Aorta (tissue), 5 donors: ENCODE measurements at places on chromosomes 16 and 17. TPM values are rescaled to one million over a fixed set of nuclear protein-coding genes. Genes with fewer than 3 reads are reported as not detected.

- no peaks in the 10 kb centered on the region for H3K27me3 ChIP-seq
- peak; percentile 52 for DNase-seq
- H3K4me1 ChIP-seq: no peaks in the 10 kb centered on the region
These were observed 292.0 kb downstream of the CPPED1 start for GRCh38 chr16:12511708-12512107.

GRCh38 chr17:58358408-58359172 is 6.6 kb upstream of the SUPT4H1 start:
- peak; percentile 26 for DNase-seq
- no peaks in the 10 kb centered on the region for H3K27me3 ChIP-seq
- no peaks in the 10 kb centered on the region for H3K36me3 ChIP-seq
- no peak overlapping the region for H3K4me3 ChIP-seq

DNA sequence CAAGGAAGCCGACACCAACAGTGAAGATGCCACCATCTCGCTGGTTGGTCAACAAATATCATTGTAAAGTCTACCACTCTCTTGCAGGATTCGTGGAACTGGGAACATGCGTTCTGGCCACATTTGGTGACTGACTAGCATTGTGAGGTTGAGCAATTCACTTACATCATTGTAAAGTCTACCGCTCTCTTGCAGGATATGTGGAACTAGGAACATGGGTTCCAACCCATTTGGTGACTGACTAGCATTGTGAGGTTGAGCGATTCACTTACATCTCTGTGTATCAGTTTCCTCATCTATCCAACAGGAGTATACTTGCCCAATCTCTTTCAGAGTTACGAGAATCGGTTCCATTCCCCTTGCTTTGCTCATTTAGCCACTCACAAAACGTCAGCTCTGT is 42.6 kb upstream of the RPH3AL start:
- H3K4me1 ChIP-seq: no peaks in the 10 kb centered on the region
- H3K27ac ChIP-seq: no peak overlapping the region
- no peak overlapping the region for H3K4me3 ChIP-seq
- H3K36me3 ChIP-seq: no peaks in the 10 kb centered on the region
- no peaks in the 10 kb centered on the region for H3K27me3 ChIP-seq

- peak overlapping the region; percentile 12 for H3K27ac ChIP-seq
- no peaks in the 10 kb centered on the region for H3K27me3 ChIP-seq
- H3K4me3 ChIP-seq: no peak overlapping the region
- peaks cover 5% of the 10 kb centered on the region for H3K36me3 ChIP-seq
- peaks cover 10% of the 10 kb centered on the region for H3K4me1 ChIP-seq
These were observed 118.1 kb downstream of the HIC1 start for GRCh38 chr17:2172999-2173398.

TPSAB1 gene
- 38.0 TPM for total RNA-seq

CHD9NB gene
- total RNA-seq: 0.88 TPM

GRCh38 chr17:19284005-19284959 is 47.1 kb downstream of the EPN2 start:
- no peak overlapping the region for H3K4me3 ChIP-seq
- H3K4me1 ChIP-seq: no peaks in the 10 kb centered on the region
- no peaks in the 10 kb centered on the region for H3K36me3 ChIP-seq

SLC13A2 gene
- not detected for total RNA-seq

DNA sequence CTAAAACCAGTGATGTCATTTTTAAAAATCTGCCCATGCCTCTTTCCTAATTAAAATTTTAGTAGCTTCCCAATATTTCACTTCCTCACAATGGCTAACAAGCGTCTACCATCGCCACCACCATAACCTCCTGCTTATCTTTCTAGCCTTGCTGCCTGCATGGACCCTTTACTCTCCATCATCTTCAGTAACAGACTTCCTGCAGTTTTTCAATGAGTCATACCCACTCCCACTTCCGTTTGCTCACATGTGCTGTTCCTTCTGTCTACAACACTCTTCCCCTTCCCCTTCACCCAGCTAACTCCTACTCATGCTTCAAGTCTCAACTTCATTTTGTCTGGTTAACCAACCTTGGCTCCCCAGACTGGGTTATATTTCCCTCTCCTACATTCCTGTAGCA is 12.8 kb upstream of the SKAP1 start:
- H3K4me3 ChIP-seq: no peak overlapping the region
- no peaks in the 10 kb centered on the region for H3K36me3 ChIP-seq
- H3K27ac ChIP-seq: no peak overlapping the region

DNA sequence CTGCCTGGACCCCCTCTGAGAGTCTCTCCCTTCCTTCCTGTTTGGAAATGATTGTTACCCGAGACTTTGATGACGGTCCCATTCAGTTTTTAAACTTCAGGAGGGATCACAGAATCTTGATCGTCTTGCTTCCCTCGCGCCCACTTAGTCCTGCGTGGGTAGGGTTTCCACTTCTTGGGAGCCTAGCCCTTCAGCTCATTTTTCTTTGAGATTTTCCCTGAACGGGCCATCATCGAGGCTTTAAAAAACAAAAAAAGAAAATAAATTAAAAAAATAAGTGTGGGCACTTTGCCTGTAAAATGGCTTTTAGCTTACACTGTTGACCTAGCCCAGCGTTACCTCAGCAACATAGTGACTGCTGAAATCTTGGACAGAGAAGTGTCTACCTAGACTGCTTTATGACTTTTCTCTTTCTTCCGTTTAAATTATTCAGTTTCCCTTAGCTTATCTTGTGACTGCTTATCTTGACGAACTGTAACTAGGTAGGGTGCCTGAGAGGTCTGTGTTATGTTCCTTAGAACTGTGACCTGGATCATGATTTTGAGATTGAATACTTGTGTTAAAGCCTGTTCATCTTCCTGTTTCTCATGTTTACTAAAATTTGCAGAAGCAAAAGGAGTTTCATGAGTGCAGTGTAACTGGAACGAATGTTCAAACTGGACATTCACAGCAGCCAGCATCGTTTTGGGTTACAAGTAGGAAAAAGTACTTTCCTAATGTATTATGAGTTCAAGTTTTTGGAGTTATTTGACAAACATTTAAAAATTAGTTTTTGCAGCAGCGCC is 874 bp downstream of the WWP2 start:
- DNase-seq: no peak
- H3K27me3 ChIP-seq: no peaks in the 10 kb centered on the region
- H3K4me1 ChIP-seq: no peaks in the 10 kb centered on the region
- H3K4me3 ChIP-seq: peak overlapping the region; percentile 91
- H3K27ac ChIP-seq: peak overlapping the region; percentile 72

GRCh38 chr17:32523827-32524552 is 37.2 kb downstream of the CDK5R1 start:
- H3K27ac ChIP-seq: no peak overlapping the region
- no peak overlapping the region for H3K4me3 ChIP-seq
- no peaks in the 10 kb centered on the region for H3K4me1 ChIP-seq
- no peak for DNase-seq

GRCh38 chr16:73192232-73192894 is 144.4 kb upstream of the ZFHX3 start:
- no peaks in the 10 kb centered on the region for H3K36me3 ChIP-seq
- H3K27ac ChIP-seq: no peak overlapping the region
- no peaks in the 10 kb centered on the region for H3K27me3 ChIP-seq
- no peak overlapping the region for H3K4me3 ChIP-seq
- DNase-seq: no peak
- no peaks in the 10 kb centered on the region for H3K4me1 ChIP-seq

GRCh38 chr16:47888142-47888541 is 267.7 kb downstream of the ABCC12 start:
- no peaks in the 10 kb centered on the region for H3K4me1 ChIP-seq
- no peaks in the 10 kb centered on the region for H3K27me3 ChIP-seq
- H3K4me3 ChIP-seq: no peak overlapping the region
- no peak overlapping the region for H3K27ac ChIP-seq
- no peak for DNase-seq

GRCh38 chr17:80286638-80286960 is 25.9 kb downstream of the RNF213 start:
- H3K36me3 ChIP-seq: no peaks in the 10 kb centered on the region
- no peaks in the 10 kb centered on the region for H3K4me1 ChIP-seq
- no peaks in the 10 kb centered on the region for H3K27me3 ChIP-seq
- no peak overlapping the region for H3K4me3 ChIP-seq
- no peak overlapping the region for H3K27ac ChIP-seq

DNA sequence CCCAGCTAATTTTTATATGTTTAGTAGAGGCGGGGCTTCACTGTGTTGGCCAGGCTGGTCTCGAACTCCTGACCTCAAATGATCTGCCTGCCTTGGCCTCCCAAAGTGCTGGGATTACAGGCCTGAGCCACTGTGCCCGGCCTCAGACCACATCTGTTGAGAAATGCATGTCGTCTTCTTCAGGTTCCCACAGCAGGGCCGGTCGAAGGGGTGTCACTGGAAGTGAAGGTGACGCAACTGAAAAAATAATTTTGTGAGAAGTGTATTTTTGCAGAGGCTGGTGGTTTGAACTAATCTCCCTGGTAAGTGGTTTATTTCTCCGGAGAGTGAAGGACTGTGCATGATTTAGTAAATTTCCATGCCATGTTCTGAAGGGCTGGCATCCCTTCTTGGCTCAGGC is 33.4 kb upstream of the IL34 start:
- no peak for DNase-seq
- no peaks in the 10 kb centered on the region for H3K27me3 ChIP-seq
- no peak overlapping the region for H3K4me3 ChIP-seq
- H3K36me3 ChIP-seq: no peaks in the 10 kb centered on the region
- no peaks in the 10 kb centered on the region for H3K4me1 ChIP-seq
- no peak overlapping the region for H3K27ac ChIP-seq

DNA sequence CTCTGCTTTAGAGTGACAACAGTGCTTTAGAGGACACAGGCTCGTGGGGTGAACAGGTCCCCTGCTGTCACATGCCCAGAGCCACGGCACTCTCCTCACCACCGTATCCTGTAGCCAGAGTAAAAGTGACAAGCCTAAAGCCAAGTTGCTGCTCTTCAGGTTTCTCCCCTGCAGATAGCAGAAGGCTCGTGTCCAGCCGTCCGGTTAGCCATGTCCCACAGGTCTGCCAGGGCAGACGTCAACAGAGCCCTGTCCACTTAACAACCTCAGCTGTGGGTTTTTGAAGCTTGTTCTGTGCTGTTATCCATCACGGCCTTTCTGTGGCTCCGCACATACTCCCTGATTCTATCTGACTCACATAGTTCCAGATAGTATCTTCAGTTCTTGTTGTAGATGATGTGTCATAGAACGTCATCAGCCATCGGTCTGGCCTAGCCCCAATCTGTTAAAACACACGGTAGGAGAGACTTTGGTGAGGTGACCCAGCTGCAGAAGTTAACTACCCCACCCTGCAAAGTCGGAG is 100.7 kb downstream of the SOCS1 start:
- peak; percentile 38 for DNase-seq
- no peak overlapping the region for H3K27ac ChIP-seq
- H3K4me1 ChIP-seq: no peaks in the 10 kb centered on the region

DNA sequence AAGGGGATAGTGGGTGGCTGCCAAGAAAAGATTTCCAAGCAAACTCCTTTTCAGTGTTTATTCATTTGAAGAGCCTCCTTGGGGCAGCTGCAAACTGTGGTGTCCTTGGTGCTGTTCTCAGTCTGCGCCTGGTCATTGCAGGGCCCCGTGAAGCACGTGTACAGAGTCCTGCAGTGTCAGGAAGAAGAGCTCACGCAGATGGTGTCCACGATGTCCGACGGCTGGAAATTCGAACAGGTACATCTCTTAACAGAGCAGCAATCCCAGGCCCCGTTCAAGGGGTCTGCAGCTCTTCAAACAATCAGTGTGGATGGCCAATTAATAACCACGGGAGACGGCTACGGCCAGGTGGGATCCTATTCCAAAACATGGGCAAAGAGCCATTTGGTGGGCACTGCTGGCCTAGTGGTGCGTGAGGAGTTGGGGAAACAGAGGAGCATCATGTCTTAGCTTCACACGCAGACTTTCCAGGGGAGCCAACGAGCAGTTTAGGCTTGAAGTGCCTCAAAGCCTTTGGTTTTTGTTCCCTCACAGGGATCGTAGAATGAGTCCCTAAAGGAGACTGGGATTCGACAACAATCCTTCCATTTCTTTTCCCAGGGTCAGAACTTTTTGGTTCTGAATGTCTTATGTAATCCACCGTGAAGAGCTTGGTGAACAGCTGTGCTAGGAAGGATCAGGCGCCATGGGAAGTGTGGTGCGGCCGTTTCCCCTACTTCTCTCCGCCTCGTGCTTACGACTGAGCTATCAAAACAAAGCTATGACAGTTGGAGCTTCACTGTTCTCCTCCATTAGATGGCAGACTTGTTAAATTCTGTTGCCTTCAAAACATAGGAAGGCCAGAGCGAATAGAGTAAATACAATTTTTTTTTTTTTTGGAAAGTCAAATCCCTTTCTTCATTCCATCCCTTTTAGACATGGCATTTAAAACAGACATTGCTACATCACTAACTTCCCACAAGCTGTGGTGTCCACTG is 12.6 kb downstream of the KCTD2 start:
- no peaks in the 10 kb centered on the region for H3K27me3 ChIP-seq
- no peaks in the 10 kb centered on the region for H3K4me1 ChIP-seq
- H3K27ac ChIP-seq: no peak overlapping the region

NUPR1 gene
- total RNA-seq: 85.3 TPM

DNA sequence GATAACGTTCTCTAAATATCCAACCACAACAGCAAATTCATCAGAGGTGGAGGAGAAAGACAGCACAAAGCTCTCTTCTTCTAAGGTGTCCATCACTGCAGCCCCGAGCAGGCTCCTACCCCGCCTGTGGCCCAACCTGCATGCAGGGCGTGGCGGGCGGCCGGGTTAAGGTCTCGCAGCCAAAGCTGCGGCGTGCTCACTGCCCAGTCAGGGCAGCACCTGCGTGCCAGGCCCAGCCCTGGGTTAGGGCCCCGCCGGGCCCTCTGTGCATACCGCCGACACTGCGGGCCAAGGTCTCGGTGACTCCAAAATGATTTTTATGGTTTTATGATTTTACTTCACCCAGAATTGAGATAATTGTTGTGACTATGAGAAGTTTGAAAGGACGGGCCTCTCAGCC is 57.8 kb downstream of the FOXK2 start:
- no peaks in the 10 kb centered on the region for H3K4me1 ChIP-seq
- H3K27ac ChIP-seq: no peak overlapping the region
- peaks cover 5% of the 10 kb centered on the region for H3K36me3 ChIP-seq
- DNase-seq: no peak

DNA sequence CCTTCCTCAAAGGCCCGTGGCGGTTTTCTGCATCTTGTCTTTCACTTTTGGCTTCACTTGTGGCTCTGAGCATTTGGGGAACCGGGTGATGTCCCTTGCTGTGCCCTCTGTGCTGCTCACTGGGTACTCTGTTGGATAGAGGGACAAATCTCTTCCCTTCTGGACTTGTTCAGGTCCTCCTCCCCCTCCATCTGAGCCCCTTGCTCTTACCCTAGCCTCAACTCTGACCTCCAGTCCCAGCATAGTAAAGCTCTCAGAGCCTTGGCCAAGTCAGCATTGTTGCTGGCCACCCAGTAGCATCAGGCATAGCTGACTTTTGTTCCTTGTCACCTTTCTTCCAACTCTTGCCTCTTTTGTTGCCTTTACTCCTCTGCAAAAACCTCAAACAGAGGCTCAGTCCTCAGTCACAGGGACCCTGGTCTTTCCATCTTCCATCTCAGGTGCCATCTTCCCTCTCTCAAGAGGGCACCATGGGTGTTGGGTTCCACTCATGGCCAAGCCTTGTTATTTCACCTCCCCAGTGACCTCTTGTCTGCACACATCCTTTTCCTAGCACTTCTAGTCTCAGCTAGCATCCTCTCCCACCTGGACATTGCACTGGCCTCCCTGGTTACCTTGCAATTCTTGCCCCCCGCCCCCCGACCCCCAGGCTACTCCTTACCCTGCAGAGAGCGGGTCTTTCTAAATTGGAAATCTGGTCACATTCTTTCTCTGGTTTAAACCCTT is 393 bp upstream of the PSMB10 start:
- peak overlapping the region; percentile 65 for H3K27ac ChIP-seq
